Inflammatory macrophage treated with lipopolysaccharide for 4 hours (primary cell): ENCODE measurements at places on chromosomes 3 and 15.

- DNase-seq, result no peak
Observed at GRCh38 chr3:171790574-171790897, 19.7 kb downstream of the PLD1 start.

- no peak for DNase-seq
Observed at GRCh38 chr3:155979746-155980145, 109.3 kb downstream of the GMPS start.

GRCh38 chr3:187830181-187830580 is 84.9 kb upstream of the BCL6 start:
- DNase-seq, result no peak

DNA sequence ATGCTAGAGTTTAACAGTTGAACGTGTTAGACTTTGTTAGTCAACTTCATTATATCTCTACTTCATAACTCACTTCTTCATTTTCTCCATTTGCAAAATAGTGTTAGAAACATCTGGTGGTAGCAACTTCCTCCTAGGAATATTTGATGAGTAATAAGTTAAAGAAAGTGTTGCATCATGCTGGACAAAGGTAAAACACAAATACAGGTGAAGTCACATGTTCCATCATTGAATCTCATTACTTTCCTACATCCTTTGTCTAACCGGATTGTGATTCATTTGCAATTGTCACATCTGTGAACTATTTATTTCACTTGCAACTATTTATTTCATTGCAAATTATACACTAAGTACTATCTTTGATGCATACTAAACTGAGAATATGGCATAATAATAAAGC is 186.5 kb downstream of the TUSC7 start:
- DNase-seq, result peak; percentile 18

- no peak for DNase-seq
Observed at GRCh38 chr3:57518276-57518915, 25.7 kb downstream of the DNAH12 start.

- no peak for DNase-seq
Observed at GRCh38 chr15:74384566-74384880, 17.1 kb upstream of the CYP11A1 start.

DNA sequence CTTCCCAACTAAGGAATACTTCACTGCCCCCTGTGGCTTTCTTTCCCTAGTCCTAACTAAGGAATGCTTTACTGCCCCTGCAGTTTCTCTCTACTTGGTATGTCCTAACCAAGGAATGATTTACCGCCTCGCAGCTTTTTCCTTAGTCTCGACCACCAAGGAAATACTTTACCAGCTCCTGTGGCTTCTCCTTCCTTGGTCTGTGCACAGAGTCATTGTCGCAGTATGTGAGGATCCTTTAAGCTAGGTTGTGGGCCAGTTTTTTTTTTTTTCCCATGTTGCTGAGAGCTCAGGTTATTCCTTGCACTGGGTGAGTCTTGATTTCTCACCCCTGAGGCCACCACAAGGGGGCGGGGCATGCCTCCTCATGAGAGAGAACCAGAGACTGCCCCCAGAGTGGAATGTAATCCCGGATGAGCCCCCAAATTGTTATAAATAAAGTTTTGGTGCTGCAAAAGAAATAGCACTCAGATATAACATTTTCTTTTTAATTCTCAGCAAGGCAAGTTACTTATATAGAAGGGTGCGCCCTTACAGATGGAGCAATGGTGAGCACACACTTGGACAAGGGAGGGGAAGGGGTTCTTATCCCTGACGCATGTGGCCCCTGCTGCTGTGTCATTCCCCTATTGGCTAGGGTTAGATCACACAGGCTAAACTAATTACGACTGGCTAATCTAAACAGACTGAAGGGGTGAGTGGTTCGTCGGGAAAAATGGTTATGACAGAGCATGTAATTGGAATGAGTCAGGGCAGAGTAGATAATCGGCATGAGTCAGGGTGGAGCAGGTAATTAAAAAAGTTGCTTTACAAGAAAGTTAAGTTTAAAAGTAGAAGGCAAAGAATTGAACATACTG is 27.0 kb downstream of the NDUFB4 start:
- DNase-seq, result peak; percentile 23

DNA sequence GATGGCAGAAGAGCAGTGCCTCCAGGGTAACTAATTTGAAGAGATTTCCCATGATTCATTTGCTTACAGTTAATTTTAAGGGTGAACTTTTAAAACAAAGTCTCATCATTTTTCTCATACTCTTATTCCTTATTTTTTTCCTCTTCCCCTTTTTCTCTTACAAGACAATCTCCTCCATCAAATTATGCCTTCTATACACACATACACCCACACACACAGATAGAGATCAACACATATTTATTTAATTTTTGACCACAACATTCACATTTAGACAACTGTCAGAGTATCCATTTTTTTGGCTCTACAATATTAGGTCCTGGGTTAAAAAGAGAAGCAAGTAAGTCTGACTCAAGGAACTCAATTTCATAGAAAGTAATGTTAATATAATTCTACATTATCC is 37.6 kb downstream of the AAGAB start:
- no peak for DNase-seq

DNA sequence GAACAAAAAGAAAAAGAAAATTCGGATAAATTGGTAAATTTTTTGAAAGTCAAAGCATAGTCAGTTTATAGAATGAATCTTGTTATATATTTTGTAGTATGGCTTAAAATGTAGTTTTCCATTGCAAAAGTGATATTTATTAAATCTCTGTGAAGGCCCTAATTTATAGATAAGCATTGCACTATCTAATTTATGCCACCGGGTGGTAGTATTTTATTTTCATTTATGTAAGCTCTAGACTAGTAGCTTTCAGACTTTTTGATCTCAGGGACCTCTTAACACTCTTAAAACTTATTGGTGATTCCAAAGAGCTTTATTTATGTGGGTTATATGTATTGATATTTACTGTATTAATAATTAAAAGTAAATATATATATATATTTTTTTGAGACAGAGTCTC is 133.9 kb upstream of the LRRFIP2 start:
- DNase-seq, result peak; percentile 46

DNA sequence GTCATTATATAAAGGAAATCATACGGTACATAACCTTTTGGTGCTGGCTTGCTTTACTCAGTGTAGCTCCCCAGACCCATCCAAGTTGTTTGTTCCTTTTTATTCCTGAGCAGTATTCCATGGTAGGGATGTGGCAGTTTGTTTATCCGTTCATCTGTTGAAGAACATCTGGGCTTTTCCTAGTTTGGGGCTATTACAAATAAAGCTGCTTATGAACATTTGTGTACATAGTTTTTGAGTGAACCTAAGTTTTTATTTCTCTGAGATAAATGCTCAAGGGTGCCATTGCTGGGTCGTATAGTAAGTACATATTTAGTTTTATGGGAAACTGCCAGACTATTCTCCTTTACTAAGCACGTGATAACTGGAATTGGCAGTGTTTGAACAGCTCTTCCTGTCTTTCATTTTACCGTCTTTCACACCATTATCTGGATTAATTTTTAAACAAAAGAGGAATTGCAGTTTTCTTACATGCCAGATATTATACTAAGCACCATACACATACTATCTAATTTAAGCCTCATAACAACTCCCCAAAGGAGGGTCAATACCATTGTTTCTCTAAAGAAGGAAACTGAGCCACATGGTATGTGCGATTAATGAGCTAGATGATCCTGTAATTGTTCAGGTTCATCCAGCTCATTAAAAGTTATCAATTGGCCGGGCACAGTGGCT is 85.6 kb downstream of the PTPRG start:
- no peak for DNase-seq

GRCh38 chr3:124584552-124585391 is 145.5 kb upstream of the UMPS start:
- no peak for DNase-seq

DNA sequence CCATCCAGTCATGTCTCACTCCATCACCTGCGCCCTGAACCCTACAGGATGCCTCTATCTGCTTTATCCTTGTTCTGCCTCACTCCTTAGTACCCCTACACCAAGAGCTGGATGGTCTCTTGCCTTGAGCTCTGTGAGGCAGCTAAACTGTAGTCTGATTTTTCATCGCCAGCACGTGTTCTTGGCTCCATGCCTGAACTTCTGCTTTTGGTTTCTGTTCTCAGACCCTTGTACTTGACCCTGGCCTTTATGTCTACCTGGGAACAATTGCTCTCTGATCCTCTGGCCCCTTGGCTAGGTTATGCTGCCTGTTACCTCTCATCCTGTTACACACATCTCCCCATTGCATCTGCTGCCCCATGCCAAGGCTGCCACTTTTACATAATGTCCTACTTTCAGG is 318.0 kb upstream of the LMCD1 start:
- no peak for DNase-seq

DNA sequence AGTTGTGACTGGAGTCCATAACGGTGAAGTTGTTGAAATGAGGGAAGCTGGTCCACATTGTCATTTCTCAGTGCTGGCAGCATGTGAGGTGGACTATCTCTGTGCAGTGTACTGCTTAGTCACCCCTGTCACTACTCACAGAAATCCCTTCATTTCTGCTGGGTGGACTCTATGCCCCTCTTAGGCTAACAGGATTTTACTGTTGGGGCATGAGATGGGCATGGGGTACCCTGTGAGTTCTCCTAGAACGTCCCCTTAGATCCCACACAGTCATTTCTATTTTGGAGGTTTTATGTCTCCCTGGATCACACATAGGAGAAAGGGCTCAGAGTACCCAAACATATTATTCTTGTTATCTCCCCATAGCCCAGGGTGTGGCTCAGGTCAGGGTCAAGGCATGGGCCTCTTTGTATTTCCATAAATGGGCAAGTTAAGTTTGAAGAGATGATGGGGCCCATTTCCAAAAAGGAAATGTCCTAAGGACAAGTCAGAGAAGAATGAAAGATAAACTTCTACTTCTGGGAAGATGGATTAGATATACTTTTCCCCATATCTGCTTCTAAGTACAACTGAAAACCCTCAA is 15.2 kb downstream of the P2RY1 start:
- no peak for DNase-seq

DNA sequence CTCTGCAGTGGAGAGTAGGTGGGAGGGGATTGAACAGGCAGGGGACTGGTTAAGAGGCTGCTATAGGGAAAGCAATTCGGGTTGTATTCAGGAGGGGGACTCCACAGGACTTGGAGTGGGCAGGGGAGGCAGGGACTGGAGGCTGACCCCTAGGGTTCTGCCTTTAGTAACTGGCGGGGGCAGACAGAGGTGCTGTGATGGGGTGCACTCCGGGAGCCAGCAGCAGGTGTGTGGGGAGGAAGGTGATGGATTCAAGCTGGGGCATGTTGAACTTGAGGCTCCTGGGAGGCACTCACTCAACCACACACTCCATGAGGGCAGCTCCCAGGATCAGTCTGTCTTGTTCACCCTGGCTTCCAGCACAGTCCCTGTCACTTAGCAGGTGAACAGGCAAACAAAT is 12.5 kb downstream of the CAND2 start:
- DNase-seq, result no peak

GRCh38 chr3:118802325-118803095 is 232.1 kb downstream of the IGSF11 start:
- no peak for DNase-seq

DNA sequence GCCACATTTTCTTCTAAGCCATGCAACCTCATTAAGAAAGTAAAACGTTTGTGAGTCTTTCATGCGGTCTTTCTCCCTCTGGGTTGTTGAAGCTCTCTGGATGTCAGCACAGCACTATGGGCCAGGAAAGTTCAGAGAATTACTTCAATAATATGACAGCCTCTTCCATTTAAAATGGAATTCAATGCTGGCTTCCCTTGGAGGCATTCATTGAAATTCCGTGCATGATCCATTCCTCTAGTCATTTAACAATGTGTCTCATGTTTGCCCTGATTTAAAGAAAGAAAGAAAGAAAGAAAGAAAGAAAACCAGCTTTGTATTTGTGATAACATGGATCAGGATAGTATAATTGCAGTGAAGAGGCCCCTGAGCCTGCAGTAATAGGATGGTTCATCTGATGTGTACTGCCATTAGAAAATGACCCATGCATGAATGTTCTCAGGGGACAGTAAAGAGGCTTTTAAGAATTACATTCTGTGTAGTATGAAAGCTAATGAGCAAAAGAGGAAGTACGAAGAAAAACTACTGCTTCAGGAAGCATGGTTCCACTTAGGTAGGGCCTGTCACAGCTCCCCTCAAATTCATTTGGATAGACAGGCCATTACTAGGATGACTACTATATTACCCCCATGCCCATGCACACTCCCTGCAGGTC is 146.0 kb downstream of the ARPP21 start:
- DNase-seq, result no peak

DNA sequence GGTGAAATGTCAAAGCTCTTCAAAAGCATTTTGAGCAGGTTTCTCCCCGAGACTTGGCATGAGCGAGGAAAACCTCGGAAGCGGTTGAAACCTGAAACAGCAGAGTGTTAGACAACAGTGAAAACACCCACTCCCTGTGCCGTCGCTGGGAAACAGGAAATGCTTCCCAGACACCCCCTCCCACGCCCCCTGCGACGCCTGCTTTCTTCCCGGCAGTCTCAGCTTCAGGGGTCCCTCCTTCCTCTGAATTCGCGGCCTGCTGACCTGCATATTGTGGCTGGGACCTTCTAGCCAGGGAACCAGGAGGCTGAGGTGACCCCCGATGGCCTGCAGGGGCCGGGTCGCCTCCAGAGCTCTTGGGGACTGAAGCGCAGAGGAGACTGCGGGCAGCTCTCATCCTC is 250.6 kb upstream of the LYSMD4 start:
- no peak for DNase-seq

- peak; percentile 34 for DNase-seq
Observed at GRCh38 chr15:85379403-85380131, 836 bp upstream of the AKAP13 start.

DNA sequence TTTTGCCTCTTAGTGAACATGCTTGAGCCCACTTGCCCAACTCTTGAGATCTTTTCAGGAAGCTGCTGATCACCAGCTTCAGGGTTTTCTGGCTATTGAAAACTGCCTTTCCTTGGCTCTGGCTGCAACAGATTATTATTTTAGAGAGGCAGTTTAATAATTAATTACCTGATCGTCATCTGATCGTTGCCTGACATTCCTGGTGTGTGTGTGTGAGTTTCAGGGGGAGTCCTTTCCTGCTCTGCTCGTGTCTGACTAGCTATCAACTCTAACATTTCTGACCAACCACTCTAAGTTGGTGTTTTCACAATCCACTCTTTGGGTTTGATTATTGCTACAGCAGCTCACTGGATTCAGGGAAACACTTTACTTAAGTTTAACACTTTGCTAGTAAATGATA is 84.3 kb upstream of the SPATA16 start:
- no peak for DNase-seq

- no peak for DNase-seq
Observed at GRCh38 chr3:38163841-38164642, 1.3 kb upstream of the OXSR1 start.
